Naive B cell (primary cell): ENCODE measurements at places on chromosomes 12 and 14.

GRCh38 chr12:34350092-34351041, 328.1 kb downstream of the ALG10 start:
- DNase-seq = no peak

GRCh38 chr14:96746101-96746500, 51.1 kb upstream of the VRK1 start:
- DNase-seq = no peak

GRCh38 chr12:110093631-110094311, 30.4 kb upstream of the IFT81 start:
- no peak for DNase-seq

DNA sequence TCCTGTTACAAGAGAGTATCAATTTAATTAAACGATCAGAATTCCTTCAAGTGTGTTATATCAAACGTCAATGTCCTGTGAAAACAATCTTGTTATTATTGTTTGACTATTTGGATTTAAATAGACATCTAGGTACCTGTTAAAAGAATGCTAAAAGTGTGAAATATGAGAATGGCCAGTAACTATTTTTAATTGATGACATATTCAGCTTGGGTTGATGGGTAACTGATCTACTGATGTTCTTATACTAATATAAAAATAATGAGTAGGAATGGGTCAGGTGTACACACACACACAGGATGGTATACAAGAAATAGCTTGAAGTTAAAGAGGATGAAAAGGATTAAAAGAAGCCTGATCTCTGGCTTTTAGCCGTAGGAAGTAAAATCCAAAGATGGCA, 146.0 kb downstream of the SLC38A4 start:
- no peak for DNase-seq

GRCh38 chr14:105862581-105863239, 336.3 kb downstream of the TMEM121 start:
- no peak for DNase-seq

GRCh38 chr12:128771681-128772080, 52.1 kb downstream of the SLC15A4 start:
- no peak for DNase-seq

- DNase-seq = no peak
Observed at GRCh38 chr12:106019144-106019543, 119.6 kb downstream of the NUAK1 start.

- no peak for DNase-seq
Observed at GRCh38 chr12:5771756-5772155, 173.3 kb downstream of the ANO2 start.

DNA sequence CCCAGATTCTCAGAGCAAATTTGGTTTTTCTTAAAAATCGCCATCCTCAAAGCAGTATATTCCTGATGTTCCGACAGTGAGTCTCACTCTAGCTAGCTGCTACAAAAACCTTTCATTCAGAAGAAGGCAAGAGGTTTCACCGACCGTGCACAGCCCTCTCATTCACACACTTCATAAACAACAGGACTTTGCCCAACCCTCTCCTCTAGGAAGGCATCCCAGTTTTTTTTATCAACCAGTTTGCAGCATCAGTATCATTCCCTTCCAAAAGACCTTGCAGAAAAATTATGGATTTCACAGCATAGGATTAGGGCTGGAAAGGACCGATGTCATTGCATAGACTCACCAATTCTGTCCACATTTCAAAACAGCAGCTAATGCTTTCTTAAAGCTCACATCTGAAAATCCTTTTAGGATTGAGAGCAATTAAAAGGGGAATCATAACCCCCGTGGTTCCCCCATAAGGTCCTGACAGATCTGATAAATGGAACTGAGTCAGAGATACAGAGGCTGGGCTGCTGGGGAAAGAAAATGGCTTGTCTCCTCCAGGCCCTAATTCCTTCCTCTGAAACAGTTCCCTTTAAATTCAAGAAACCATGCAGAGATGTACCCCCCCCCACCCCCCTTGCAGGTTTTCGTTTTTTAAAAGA, 597 bp downstream of the SVOP start:
- DNase-seq = no peak

GRCh38 chr12:80129895-80130530, 30.7 kb downstream of the OTOGL start:
- no peak for DNase-seq

DNA sequence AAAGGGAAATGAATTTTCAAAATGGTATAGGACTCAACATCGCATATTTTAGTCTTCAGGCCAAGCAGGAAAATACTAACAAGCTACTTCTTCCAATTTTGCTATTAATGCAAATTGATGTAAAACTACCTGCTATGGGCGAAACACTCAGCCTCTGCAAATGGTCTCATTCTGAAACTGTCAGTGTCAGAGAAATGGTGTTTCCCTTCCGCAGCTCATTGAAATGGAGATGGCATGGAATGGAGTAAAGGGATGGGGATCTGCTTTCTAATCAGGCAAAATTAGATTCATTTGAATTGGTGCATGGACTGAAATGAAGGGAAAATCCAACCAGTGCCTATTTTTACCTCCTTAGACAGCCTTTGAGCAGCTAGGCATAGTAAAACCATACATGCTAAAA, 80.4 kb upstream of the EEA1 start:
- no peak for DNase-seq

DNA sequence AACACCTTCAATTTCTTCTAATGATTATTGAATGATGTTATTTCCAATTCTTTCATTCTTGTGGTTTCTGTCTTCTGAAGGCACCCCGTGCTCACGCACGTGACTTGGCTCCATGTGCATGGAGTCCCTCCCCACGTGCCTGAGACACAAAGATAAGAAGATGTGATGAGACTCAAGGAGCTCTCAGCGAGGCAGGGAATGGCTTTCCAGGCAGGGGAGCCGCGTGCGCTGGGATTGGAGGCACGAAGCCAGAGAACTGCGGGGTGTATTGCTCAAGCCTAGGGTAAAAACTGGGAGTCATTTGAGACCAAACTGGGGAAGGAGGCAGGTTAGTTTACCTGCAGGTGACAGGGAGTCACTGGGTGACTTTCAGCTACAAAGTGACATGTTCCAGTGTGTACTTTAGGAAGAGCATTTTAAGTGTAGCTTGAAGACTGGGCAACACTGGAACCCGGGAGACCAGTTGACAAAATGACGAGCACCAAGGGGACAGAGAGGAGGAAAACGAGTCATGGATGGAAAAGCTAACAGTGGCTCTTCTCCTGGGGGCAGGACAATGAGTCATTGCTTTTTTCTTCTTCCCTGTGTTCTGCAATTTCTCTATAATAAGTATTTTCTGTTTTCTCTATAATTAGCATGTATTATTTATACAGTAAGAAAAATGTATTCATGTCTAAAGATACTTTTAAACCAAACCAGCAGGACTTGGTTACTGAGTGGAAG, 311.7 kb upstream of the FKBP4 start:
- DNase-seq = no peak
